D341Med (cell line): ENCODE measurements at places on chromosomes 13 and 19.

DNA sequence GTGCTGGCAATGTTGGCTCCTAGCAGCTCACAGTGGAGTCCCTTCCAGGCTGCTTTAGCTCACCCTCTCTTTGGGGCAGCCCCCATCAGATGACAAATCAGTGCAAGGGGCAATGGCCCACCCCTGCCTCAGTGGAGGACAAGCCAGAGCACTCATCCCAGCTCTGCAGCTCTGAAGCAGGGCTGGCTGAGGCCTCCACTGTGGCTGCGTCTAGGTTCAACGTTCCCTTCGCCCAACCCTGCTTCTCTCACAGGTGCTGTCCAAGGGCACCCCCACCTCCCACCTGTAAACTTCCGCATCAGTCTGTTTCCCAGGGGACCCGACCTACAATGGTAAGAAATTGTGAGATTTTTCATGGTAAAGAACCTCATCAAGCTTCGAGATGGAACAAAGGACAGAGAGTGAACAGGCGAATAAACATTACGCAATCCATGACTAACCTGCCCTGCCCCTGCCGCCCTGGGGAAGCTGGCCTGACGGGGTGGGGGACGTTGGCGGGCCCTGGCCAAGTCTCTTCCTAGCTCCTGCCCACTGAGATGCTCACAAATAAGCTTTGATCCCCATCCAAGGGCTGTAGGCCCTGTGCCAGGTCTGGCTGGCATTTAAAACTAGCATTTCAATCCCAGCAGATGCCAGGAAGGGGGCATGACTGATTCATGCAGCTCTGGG, 40.5 kb downstream of the DZIP1 start:
- no peak for DNase-seq

- DNase-seq, result no peak
Observed at GRCh38 chr19:5615756-5616327, 6.7 kb downstream of the SAFB2 start.

DNA sequence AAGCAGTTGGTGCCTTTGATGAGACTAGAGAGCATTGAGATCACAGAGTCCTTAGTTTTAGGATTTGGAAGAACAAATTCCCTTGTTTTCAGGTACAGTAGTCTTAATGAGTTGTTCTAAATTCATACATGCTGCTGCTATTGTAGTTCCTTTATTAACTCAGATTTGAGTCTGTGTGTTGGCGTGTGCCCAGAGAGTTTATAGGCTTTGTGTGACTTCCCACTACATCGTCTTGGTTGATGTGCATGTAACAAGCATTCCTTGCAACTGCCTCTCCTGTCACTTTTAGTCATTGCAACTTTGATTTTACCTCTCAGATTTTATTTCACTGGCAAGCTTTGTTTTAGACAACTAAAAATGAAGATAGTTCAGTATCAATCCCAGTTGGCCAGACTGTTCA, 135.5 kb downstream of the ZAR1L start:
- DNase-seq, result no peak

GRCh38 chr13:61192826-61193225, 222.8 kb downstream of the PCDH20 start:
- DNase-seq, result no peak
